ENCODE measurements at places on chromosomes 3 and 15. TPM values are rescaled to one million over a fixed set of nuclear protein-coding genes. Genes with fewer than 3 reads are reported as not detected.

The PROS1 gene
- 132 TPM for total RNA-seq

- no peak overlapping the region for H3K4me3 ChIP-seq
- H3K27ac ChIP-seq = no peak overlapping the region
- no peaks in the 10 kb centered on the region for H3K27me3 ChIP-seq
- no peaks in the 10 kb centered on the region for H3K36me3 ChIP-seq
- H3K4me1 ChIP-seq = no peaks in the 10 kb centered on the region
These were observed 40.1 kb upstream of the MTMR10 start for GRCh38 chr15:31031471-31032067.

DNA sequence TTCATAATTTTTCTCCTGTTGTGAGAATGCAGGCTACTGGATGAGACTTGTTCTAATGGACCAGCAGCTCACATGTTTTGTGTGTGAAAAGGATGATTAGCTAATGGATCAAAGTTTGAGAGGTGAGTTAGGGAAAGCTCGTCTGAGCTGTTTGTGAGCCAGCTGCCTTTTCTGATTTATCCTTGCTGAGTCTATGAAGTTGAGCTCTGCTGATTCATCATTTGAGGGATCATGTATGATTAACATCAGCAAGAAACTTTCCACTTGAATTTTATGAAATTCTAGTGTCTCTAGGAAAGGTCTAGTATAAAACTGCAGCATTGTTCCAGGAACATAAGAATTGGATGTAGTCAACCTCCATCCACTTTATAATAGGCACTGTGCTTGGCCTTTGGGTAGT, 698.7 kb downstream of the NTRK3 start:
- no peaks in the 10 kb centered on the region for H3K36me3 ChIP-seq
- no peak for DNase-seq
- H3K4me1 ChIP-seq = no peaks in the 10 kb centered on the region
- no peak overlapping the region for H3K4me3 ChIP-seq
- H3K27me3 ChIP-seq = no peaks in the 10 kb centered on the region

DNA sequence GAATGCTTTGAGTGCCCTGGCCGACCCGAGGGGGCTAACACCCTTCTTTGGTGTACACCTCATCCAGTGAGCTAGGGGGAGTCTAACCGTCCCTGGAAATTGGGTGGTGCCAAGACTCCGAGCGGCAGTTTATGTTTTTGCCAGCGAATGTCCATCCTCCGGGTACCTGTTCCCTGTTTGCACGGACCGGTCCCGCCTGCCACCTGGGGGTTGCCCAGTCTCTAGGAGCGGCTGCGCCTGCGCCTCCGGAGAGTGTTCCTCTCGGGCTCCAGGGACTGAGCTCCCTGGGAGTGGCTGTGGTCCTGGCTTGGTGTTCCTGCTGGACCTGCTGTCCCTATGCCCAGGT, 913 bp upstream of the WNT7A start:
- no peaks in the 10 kb centered on the region for H3K4me1 ChIP-seq
- H3K27ac ChIP-seq = no peak overlapping the region
- H3K4me3 ChIP-seq = no peak overlapping the region
- no peaks in the 10 kb centered on the region for H3K36me3 ChIP-seq
- no peak for DNase-seq

- H3K36me3 ChIP-seq = no peaks in the 10 kb centered on the region
- H3K27ac ChIP-seq = no peak overlapping the region
- H3K4me3 ChIP-seq = no peak overlapping the region
- no peaks in the 10 kb centered on the region for H3K27me3 ChIP-seq
- H3K4me1 ChIP-seq = no peaks in the 10 kb centered on the region
These were observed 36.5 kb upstream of the DUSP7 start for GRCh38 chr3:52092891-52093290.
